ENCODE measurements at places on chromosomes 7 and 10. TPM values are rescaled to one million over a fixed set of nuclear protein-coding genes. Genes with fewer than 3 reads are reported as not detected.

The IDI2 gene
- not detected for total RNA-seq

The IFIT1B gene
- not detected for total RNA-seq

The AEBP1 gene
- 30.4 TPM for total RNA-seq

The KNDC1 gene
- 0.32 TPM for total RNA-seq

The OPALIN gene
- total RNA-seq, result not detected

The FAM131B gene
- 0.40 TPM for total RNA-seq

The BET1 gene
- total RNA-seq, result 22.2 TPM

DNA sequence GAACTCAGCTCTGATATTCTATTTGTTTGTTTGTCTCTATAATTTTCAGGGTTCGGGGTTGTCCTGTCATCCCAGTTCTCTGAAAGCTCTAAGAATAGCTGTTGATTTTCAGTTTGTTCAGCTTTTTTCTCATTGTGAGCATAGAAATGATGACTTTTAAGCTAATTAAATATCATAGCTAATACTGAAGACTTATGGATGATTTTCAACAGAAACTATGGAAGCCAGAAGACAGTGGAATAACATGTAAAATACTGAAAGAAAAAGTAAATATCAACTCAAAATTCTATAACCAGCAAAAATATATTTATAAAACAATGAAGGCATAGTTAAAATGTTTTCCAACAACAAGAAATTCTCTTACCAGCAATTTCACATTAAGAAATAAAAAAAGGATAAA, 96.4 kb upstream of the ETV1 start:
- DNase-seq, result no peak

DNA sequence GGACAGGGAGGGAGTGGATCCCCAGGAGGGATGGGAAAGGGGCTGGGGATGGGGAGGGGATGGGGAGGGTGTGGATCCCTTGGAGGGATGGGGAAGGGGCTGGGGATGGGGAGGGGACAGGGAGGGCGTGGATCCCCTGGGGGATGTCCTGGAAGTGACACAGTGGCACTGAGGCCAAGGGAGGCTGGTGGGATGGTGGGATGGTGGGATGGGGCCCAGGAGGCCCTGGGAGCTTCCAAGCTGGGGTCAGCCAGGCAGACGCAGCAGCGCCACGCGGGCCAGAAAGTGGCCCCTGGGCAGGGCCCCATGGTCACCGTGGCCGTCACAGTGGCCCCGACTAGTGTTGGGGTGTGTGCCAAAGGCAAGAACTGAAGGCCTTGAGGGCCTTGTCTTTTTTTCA, 67.8 kb downstream of the INPP5A start:
- DNase-seq, result no peak

DNA sequence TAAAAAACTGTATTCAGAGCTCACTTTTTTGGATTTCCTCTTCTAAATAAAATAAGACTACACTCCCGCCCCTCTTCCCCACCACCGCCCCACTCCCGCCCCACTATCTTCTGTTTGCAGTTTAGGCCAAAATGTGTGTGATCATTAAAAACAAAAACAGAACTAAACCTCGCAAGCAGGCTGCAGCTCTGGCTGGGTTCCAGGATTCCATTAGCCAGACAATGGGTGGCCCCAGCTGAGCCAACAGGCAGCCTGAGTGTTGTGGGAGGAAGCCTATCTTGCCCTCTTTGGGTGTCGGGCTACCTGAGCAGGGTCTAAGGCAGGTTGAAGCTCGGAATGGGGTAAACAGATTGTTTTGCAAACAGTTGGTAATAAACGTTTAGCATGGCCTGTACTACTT, 41.7 kb downstream of the ARL4A start:
- DNase-seq, result peak; percentile 54

GRCh38 chr7:129990403-129991192, 37.8 kb upstream of the UBE2H start:
- no peak for DNase-seq

- peak; percentile 33 for DNase-seq
Measured at GRCh38 chr10:87668324-87669074, 8.8 kb downstream of the PAPSS2 start.

DNA sequence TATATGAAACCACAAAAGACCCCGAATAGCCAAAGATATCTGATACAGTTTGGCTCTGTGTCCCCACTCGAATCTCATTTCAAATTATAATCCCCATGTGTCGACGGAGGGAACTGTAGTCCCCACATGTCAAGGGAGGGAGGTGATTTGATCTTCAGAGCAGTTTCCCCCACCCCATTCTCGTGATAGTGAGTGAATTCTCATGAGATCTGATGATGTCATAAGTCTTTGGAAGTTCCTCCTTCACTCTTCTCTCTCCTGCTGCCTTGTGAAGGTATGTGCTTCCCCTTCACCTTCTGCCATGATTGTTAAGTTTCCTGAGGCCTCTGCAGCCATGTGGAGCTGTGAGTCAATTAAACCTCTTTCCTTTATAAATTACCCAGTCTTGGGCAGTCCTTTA, 13.0 kb downstream of the ELAPOR2 start:
- DNase-seq, result no peak

DNA sequence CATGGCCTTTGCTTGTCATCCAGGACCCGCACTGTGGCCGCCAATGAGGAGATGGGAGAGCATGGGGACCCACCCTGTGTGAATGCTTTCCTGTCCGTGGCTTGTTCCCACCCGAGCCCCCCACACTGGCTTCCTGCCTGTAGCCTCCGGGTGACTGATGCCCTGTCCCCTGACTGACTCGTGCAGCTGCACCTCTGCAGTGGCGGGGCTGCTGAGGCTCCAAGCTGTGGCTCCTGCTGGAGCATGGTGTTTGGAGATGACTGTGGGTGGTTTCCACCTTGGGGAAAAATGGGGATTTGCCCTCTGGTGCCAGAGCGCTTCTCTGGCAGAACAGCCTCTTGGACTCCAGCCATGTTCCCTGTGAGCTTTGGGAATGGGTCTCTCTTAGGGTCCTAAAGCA, 2.1 kb downstream of the CAMK1D start:
- DNase-seq, result peak; percentile 28

GRCh38 chr7:31516680-31517502, 3.0 kb downstream of the ITPRID1 start:
- DNase-seq, result no peak

DNA sequence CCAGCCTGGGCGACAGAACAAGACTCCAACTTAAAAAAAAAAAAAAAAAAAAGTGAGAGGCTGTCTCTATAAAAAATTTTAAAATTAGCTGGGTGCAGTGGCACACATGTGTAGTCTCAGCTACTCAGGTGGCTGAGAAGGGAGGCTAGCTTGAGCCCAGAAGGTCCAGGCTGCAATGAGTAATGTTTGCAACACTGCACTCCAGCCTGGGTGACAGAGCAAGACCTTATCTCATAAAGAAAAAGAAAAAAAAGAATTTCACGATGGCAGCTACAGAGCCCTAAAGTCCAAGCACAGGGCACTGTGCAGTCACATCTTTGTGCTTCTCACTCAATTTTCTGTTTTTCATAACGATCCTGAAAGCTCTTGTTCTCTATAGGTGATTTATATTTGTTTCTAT, 209.5 kb upstream of the KCTD7 start:
- no peak for DNase-seq

GRCh38 chr10:101708073-101708472, 13.1 kb upstream of the FBXW4 start:
- no peak for DNase-seq

DNA sequence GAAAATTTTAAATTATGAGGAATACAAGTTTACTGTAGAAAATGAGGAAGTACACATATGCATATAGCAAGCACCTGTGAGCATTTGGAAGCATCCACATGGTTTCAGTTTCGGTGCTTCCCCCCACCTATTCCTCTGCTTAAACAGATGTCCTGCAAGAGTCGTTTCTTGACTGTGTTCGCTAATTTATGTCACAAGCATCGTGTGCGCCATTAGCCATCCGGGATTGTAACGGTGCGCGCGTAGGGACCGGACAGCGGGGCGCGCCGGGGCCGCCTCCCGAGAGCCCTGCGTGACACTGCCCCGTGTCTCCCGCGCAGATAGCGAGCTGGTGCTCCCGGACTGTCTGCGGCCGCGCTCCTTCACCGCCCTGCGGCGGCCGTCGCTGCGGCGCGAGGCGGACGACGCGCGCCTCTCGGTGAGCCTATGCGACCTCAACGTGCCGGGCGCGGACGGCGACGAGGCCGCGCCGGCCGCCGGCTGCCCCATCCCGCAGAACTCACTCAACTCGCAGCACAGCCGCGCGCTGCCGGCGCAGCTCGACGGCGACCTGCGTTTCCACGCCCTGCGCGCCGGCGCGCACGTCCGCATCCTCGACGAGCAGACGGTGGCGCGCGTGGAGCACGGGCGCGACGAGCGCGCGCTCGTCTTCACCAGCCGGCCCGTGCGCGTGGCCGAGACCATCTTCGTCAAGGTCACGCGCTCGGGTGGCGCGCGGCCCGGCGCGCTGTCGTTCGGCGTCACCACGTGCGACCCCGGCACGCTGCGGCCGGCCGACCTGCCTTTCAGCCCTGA, 90.9 kb downstream of the NEURL1 start:
- DNase-seq, result no peak

DNA sequence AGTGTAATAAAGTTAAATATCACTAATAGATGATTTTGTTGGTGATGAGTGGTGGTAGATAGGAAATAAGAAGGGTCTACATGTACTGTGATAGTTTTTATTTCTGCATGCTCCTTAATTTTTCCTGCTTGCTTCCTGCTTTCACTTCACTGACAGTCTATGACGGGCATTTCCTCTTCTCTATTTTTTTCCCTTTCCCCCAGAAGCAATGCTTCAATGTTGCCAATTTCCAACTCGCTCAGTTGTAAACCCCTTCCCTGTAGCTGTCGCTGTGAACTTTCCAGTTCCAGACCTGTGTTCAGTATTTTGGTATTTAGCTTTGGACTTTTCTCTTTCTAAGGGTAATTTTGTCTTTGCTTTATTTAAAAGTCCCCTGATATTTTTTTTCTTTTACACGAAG, 123.5 kb upstream of the AGR3 start:
- DNase-seq, result no peak

GRCh38 chr10:70918851-70919530, 30.6 kb upstream of the PCBD1 start:
- peak; percentile 27 for DNase-seq

- DNase-seq, result no peak
Measured at GRCh38 chr7:66146701-66147100, 32.1 kb downstream of the CRCP start.

Measured in colonic mucosa (tissue), 4 donors.